ENCODE measurements at places on chromosomes 13 and 19.

DNA sequence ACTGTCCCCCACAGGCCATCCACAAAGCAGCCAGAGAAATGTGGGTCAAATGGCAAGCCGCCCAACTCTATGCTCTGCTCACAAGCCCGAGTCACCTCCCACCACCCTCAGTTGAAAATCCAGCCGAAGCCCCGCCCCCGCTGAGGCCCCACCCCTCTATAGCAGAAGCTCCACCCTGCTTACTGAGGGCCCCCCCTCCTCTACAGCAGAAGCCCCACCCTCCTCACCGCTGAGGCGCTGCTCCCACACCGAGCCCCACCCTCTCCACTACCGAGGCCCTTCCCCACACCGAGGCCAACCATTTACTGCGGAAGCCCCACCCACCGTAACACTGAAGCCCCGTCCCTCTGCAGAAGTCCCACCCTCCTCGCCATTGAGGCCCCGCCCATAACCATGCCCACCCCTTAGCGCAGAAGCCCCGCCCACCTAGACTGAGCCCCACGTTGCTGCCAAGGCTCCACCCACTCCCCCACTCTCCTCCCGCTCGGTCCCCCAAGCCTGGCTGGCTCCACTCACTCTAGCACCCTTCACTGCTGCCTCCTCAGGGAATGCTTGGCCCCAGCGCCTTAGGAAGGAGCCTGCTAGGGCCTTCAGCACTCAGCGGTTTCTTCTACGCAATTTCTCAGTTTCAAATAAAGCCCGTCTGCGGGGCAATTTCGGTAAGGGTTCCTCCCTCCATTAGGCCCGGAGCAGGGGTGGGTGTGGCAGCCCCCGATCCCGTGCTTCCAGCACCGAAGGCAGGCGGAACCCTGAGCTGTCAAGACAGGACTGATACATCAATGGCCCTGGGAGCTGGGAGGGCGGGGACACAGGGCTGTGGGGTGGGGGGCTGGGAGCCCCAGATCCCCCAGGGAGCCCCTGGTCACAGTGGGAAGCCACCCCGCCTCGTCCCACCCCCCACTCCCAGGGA is 9.0 kb upstream of the MYDGF start:
- DNase-seq, result peak; percentile 48

DNA sequence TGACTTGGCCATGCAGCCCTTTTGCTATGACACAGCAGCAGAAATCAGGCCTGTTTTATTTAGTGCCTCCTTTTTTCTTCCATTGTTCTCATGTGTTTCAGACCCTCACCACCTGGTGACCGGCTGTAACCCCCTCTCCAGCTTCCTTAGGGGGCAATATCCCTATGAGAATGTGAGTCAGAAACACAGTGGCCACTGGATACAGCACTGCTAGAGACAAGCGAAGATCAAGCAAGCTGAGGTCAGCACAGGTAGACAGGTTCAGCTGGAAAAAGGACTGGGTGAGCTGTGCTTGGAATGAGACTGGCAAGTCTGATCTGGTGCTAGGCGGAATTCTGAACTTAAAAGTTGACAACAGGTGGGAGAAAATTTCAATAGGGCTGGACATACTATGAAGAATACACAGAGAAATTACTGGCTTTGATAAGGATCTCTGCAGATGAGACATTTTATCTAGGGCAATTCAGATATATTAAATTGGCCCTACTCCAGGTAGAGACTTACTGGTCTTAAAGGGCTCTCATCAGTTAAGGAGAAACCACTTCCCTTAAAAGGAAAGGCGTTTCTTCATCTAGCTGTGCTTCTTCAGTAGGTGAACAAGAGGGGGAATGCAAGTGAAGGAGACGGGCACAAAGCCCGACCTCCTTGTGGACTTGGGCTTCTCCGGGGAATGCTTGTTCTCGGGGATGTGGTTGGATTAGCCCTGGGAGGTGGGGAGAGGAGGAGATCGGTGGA is 83.3 kb downstream of the ERCC5 start:
- DNase-seq, result no peak

DNA sequence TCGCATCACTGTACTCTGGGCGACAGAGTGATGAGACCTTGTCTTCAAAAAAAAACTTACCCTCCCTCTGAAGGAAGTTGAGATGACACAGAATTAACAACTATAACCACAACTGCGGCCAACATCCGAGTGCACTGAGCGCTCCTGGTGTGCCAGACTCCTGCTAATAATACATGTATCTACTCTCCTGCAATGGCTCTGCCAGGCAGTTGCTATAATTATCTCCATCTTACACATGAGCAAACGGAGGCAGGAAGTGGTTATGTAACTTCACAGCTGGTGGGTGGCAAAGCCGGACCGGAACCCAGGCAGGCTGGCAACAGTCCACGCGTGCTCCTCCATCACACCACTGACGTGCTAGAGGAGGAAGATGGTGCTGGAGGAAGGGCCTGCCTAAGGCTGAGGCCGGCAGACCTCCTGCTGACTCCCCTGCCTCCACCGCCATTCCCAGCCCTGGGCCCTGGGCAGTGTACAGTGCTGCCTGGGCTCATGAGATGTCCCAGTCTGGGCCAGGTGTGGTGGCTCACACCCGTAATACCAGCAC is 12.6 kb downstream of the XRCC1 start:
- peak; percentile 83 for DNase-seq

- no peak for DNase-seq
Measured at GRCh38 chr13:103203735-103204330, 137.6 kb upstream of the SLC10A2 start.

DNA sequence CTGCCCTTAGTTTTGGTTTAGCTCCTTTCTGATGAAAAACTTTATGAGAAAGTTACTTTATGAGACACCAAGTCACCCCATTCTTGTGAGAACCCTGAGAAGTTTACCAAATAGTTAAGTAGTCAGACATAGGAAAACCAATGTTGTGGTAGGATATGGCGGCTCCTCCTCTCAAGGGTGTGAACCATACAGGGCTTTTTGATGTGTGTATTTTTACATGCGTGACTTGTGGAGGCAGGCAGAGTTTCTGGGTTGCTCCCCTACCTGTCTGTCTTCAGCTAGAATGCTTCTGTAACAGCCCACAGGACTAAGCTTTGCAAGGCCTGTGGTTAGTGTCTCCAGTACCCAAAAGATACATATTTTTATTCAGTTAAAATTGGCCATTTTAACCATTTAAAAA is 18.3 kb downstream of the UBAC2 start:
- DNase-seq, result no peak

DNA sequence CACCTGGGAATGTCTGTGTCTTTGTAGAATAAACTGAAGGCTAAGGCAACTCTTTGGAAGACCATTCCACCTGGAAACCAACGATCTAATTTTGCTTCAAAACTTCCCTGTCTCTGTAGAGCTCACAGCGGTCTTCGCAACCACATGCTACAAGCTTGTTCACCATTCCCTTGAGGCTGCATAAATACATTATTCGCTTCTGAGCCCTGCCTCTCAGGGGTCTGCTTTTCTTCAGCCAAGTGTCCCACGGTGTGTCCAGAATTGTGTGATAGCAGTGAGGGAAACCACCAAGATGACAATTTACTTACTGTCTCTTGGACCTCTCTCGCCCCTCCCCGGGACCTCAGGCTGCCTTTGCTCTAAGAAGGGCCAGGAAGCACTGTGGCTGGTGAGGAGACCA is 51.1 kb downstream of the GPR12 start:
- DNase-seq, result no peak

DNA sequence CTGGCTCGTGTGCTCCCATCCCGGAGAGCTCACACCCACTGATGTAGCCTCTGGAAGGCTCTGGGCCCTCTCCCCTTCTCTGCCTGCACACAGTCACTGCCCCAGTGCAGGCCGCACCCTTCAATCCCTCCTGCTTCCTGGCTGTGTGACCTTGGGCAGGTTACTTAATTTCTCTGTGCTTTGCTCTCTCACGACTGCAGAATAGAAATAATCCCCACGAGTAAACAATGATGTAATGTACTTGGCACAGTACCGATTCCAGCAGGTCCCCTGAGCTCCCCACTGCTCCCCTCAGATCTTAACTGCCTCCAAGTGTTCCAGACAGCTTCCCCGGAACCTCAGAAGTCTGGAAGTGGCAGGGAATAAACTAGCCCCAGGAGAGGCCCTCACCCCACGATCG is 16.1 kb downstream of the LIG1 start:
- no peak for DNase-seq

DNA sequence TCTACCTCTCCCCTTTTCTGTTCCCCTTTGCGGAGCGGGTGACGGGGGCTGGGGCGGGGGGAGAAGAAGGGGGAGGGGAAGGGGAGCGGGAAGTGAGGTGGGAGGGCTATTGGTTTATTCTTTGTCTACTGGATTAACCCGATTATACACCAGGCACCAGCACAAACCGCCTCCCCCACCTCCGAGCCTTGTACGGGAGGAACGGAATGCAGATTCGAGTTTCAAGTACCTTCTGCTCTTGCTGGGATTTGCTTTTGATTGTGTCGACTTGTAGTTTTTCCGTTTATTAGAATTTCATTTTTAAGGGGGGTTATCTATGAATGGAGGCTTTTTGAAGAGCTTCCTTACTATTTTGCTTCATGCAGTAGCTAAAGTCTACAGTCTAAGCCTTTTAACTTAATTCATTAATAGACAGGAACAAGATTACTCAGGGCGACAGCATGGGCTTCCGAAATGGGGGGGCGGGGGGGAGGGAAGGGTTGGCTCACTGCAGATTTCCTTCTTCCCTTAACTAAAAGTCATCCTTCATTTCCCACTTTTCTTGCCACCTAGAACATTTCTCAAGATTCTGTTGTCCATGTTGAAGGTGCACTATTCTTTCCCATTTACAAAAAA is 937 bp upstream of the SPRY2 start:
- DNase-seq, result peak; percentile 52

GRCh38 chr13:26024558-26024957 is 27.3 kb downstream of the SHISA2 start:
- peak; percentile 40 for DNase-seq

GRCh38 chr19:46232029-46232428 is 2.5 kb downstream of the IGFL1 start:
- DNase-seq, result no peak

DNA sequence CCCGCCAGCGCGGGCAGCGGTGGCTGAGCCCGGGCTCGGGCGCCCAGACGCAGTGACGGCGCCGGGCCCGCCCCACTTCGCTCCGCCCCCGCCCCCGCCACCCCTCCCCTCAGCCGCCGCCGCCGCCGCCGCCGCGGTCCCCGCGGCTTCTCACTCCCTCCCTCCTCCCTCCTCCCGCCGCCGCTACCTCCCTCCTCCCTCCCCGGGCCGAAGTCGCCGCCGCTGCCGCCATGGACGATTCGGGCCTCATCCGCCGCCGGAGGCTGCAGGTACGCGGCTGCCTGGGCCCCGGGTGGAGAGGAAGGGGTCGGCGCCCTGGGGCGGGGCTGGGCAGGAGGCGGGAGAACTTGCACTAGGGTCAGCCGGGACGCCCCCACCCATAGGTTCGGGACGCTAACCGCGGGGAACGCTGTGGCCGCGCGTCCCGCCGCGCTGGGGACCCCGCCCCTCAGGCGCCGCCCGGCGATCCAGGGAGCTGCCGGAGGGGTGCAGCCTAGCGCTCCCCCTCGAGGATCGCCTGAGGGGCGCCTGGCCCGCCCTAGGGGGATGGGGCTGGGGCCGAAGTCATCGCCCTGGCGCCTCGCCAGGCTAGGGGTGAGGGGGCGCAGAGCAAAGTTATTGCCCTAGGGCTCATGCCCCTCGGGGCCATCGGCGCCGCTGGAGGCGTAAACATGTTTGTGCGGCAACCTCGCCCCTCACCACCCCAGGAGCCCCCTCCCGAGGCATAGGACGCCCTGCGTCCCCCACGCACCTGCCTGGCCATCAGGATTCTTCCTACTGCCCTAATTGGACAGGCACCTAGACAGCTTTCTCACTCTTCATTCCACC is 427 bp downstream of the RTBDN start:
- DNase-seq, result peak; percentile 28

- DNase-seq, result no peak
Measured at GRCh38 chr13:34868733-34869132, 73.3 kb upstream of the NBEA start.

DNA sequence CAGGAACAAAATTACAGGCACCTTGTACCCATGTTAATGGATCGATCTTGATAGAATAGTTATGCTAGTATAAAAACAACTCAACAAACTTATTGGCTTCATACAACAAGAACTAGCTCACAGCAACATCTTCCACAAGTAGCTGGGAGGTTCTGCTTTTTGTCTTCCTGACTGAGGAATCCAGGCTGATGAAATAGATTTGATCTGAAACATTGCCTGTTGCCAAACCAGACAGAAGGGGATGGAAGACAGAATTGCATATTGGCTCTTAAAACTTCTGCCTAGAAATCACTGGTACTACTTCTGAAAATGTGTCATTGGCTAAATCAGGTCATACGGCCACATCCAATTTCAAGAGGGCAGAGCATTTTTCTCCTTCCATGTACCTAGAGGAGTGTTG is 267.3 kb downstream of the RFC3 start:
- DNase-seq, result no peak

GRCh38 chr13:47025791-47026447 is 129.1 kb upstream of the HTR2A start:
- DNase-seq, result peak; percentile 12

DNA sequence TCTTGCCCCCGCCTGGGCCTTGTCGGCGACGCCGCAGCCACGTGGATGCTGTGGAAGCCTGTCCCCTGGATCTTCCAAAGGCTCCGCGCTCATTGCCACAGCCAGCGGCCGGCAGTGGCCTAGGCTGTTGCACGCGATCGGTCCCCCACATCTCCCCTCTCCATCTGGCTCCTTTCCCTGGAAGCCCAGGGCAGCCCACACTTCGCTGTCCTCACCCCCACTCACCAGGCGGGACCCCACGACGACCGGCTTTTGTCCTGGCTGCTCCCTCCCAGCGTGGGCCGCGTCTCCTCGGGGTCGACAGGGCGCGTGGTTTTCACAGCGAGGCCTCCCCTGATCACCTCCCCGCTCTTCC is 605 bp upstream of the TEX30 start:
- peak; percentile 38 for DNase-seq

DNA sequence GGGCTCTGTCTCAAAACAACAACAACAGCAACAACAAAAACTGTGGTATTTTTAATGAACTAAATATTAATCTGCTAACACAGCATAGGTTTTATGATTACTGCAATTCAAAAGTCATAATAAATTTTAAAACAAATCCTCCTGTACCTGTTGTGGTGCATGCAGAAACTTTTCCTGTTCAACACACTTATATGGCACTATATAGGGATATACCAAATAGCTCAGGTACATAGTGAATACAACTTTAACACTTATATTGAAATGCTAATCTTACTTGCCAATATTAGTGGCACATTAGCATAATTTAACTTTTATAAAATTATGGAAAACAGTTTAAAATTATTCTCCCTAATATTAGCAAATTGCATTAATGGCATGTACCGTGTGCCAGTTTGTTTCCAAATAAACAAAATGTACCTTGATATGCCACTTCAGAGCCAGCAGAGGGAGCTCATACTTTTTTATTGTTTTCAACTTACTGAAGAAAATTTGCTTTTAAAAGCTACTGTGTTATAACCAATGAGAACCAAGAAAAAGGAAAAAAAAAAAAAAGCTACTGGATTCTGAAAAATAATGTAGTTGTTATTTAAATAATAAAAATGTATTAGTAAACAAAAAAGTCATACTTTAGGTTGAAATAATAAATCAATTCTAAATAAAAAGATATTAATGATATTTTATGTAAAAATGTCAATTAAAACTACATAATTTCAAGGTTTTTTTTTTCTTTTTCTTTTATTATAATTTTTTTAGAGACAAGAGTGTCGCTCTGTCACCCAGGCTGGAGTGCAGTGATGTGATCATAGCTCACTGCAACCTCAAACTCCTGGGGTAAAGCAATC is 18.0 kb upstream of the RBM26 start:
- no peak for DNase-seq
